Endothelial cell of umbilical vein (primary cell): ENCODE measurements at places on chromosomes 3 and 15. TPM values are rescaled to one million over a fixed set of nuclear protein-coding genes. Genes with fewer than 3 reads are reported as not detected.

DNA sequence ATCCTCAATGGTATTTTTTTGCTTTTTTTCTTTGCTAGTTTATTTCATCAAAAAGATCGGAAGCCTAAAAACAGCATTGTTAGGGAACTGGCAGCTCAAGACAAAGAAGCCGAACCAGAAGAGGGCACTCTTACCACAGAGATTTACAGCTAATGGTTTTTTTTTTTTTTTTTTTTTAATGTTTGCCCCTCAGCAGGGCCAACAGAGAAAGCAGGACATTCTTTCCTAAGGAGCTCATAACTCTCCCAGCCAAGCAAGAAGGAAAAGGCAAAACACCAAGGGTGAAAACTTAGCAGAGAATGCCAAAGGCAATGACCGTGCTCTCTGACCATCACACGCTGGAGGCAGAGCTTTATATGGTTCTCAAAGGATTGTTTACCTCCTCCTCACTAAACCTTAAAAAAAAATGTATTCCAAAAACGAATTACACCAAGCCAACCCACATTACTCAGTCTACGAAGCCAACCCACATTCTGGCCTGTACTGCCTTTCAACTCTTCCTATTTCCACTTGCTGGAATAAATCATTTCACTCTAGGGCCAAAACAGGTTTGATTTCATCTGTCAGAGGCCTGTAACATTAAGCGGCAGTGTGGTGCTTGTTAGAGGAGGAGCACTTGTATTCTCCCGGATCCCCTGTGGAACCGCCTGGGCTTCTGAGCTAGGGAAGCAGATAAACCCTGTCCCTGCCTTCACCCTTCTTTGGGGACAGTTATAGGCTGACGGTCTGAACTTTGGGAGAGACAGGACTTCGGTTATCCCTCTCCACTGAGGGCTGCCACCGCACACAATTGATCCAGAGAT, 35.6 kb upstream of the GYG1 start:
- peak; percentile 87 for DNase-seq

GRCh38 chr3:170257145-170257544, 34.9 kb downstream of the PRKCI start:
- no peak for DNase-seq

GRCh38 chr3:111723293-111724215, 128.4 kb upstream of the ZBED2 start:
- DNase-seq, result peak; percentile 56

GRCh38 chr3:63937661-63938651, 25.8 kb upstream of the SCAANT1 start:
- DNase-seq, result no peak

DNA sequence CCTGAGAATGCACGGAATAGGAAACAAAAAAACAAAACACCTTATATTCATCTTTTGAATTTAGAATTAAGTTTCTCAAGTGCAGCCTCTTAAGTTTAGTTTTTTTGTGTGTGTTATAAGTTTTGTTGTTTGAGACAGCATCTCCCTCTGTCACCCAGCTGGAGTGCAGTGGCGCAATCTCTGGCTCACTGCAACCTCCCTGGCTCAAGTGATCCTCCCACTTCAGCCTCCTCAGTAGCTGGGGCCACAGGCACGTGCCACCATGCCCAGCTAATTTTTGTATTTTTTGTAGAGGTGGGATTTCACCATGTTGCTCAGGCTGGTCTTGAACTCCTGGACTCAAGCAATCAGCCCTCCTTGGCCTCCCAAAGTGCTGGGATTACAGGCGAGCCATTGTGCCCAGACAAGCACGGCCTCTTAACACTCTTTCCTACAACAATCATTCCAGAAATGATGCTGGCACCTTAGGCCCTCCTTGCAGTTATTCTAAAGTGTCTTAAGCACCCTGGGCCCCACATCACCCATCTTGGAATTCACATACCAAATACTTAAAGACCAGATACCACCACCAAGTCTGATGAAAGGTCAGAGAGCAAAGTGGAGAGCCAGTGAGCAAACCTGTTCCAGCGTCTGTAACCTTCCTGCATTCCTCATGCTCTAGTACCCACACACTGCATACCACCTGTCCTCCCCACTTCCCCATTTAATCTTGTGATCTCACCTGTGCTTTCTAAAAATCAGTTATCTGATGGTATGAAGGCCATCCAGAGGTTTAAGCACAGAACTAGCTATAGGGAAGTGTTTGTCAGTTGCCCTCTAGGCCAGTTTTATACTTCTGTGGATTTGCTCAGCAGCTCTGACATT, 6.9 kb upstream of the SPG11 start:
- no peak for DNase-seq

- no peak for DNase-seq
Observed at GRCh38 chr3:177906578-177907229, 629.5 kb upstream of the KCNMB2 start.

- DNase-seq, result peak; percentile 53
Observed at GRCh38 chr3:195101001-195101583, 169.9 kb downstream of the XXYLT1 start.

DNA sequence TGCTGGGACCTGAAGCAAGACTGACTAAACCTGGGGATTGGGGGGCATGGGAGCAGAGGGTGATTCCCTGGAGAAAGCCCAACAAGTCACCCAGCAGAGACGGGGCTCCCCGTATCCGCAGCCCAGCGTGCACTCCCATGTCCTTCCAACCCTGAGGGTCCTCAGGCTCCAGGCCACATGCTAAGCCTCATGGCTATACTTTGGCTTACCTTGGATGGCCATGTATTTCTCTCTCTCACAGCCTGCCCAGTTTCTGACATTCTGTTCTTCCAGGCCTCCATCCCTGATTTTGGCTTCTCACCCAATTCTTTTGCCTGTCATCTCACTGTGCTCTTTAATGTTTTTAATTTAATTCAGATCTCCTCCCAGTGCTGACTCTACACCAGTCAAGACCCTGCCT, 126.8 kb upstream of the CTDSPL start:
- no peak for DNase-seq

- peak; percentile 79 for DNase-seq
Observed at GRCh38 chr15:78000091-78000926, 77.2 kb downstream of the TBC1D2B start.

GRCh38 chr3:66536791-66537190, 36.0 kb upstream of the LRIG1 start:
- no peak for DNase-seq

- no peak for DNase-seq
Observed at GRCh38 chr3:55516392-55517030, 29.4 kb upstream of the WNT5A start.

DNA sequence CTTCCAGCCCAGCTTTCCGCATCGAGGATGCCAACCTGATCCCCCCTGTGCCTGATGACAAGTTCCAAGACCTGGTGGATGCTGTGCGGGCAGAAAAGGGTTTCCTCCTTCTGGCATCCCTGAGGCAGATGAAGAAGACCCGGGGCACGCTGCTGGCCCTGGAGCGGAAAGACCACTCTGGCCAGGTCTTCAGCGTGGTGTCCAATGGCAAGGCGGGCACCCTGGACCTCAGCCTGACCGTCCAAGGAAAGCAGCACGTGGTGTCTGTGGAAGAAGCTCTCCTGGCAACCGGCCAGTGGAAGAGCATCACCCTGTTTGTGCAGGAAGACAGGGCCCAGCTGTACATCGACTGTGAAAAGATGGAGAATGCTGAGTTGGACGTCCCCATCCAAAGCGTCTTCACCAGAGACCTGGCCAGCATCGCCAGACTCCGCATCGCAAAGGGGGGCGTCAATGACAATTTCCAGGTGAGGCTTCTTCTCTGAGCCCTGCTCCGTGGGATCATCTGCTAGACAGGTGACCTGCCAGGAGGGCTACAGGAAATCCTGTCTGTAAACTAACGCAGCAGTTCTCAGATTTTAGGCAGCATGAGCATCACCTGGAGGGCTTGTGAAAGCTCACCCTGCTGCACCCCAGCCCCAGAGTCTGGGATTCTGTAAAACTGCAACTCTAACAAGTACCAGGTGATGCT, 1.6 kb downstream of the THBS1 start:
- DNase-seq, result peak; percentile 32

GRCh38 chr3:113222451-113223086, 11.2 kb downstream of the BOC start:
- no peak for DNase-seq

GRCh38 chr3:98725352-98725751, 37.8 kb upstream of the ST3GAL6 start:
- no peak for DNase-seq

DNA sequence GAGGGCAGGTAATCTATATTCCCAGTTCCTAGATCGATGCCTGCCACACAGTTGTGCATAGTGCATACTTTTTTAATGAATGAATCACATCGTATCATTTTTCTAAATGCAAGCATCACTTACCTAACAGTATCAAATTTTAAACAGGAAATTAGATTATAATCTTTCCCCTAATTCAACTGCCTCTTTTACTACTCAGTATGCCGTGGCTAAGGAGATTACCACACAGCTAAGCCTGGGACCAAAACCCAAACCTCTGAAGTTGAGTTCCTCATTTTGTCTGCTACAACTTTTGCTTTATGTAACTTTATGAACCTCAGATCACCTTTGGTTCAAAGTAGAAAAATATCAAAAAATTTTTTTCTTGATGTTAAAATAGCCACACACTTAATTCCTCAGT, 53.2 kb upstream of the FNDC3B start:
- no peak for DNase-seq

DNA sequence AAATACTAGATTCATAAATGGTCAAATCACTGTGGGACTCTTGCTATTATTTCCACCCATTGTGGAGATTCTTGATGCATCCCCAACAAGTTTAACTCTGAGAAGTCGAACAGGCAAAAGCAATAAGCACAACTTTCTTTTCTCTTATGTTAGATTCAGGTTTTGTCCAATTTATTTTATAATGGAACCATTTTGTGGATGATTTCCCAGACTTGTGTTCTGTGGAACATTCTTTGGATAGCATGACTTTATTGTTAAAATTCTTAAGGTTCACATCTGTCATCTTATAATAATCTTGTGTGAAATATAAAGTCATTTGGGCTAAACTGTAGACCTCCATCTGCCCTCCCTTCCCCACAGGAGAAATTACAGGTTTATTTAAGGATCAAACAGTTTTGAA, 213.7 kb downstream of the LPP start:
- DNase-seq, result no peak

- no peak for DNase-seq
Observed at GRCh38 chr3:134799393-134799792, 4.3 kb downstream of the EPHB1 start.

GRCh38 chr3:113166719-113167492, 44.5 kb upstream of the BOC start:
- DNase-seq, result no peak

DNA sequence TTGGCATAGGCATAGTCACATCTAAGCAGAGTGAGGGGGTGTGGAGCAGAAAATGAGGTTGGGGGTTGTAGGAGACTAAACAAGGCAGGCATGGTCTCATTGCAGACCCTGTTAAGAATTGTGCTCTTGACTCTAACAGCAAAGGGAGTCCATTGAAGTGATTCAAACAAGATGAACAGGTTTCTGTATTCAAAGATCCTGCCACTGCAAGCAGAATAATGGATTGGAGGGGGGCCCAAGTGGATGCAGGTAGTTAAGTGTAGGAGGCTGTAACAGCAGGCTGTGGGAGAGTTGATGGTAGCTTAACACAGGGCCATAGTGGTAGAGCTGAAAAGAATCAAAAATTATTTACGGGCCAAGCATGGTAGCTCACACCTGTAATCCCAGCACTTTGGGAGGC, 34.4 kb downstream of the CASR start:
- no peak for DNase-seq

DNA sequence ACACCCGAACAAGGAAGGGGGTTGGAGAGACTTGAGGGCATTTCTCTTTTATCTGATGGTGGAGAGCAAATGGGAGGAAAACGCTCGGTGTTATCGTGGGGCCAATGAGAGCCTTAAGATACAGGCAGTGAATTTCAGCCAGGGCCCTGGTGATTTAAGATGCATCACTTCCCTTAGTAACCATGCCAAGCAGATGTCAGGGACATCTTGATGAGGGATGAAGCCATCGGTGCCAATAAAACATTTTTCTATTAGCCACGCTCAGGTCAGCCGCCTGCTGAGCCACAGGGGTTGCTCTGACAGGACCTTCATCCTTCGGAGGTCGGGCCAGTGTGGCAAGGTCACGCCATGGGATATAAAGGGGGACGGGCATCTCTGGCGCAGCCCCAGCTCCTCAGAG, 10.6 kb downstream of the IQSEC1 start:
- no peak for DNase-seq

- no peak for DNase-seq
Observed at GRCh38 chr3:113270068-113270467, 58.7 kb downstream of the BOC start.

GRCh38 chr3:49410846-49411534, 786 bp downstream of the RHOA start:
- peak; percentile 50 for DNase-seq

DNA sequence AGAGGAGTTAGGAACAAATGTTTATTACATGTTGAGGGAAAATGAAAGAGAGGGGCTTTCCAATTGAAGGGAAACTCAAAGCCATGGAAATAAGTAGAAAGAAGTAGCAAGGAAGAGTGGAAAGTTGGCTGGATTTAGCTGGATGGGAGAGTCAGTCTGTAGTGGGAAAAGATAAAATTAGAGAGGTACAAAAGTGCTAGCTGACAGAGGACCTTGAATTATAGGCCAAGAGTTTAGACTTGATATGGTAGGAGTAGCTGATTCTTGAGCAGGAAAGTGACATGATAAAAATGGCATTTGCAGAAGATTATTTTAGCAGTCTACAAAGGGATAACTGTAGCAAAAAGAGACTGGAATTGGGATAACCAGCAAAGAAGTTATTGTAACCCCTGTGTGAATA, 425.8 kb downstream of the ROBO1 start:
- no peak for DNase-seq

GRCh38 chr15:89395031-89395430, 60.4 kb upstream of the POLG start:
- DNase-seq, result no peak

The ZNF501 gene
- total RNA-seq, result 2.9 and 3.9 TPM in 2 replicates

The LDHAL6B gene
- not detected in 2 replicates for total RNA-seq

The P2RY1 gene
- total RNA-seq, result 1.7 and 1.9 TPM in 2 replicates

The GABRA5 gene
- not detected in 2 replicates for total RNA-seq

The SSUH2 gene
- total RNA-seq, result 0.44 TPM in 1 of 2 replicates, not detected in the other

The LRTM1 gene
- not detected in 2 replicates for total RNA-seq

The CCNB2 gene
- total RNA-seq, result 62.8 and 65.2 TPM in 2 replicates

The DNAH12 gene
- total RNA-seq, result 0.20 TPM in 1 of 2 replicates, not detected in the other

The OR5H6 gene
- not detected in 2 replicates for total RNA-seq

The PPP1R14D gene
- total RNA-seq, result not detected in 2 replicates

The IL20RB gene
- 1.6 and 2.5 TPM in 2 replicates for total RNA-seq

The CADM2 gene
- total RNA-seq, result not detected in 2 replicates

The TRPM7 gene
- total RNA-seq, result 26.3 and 34.8 TPM in 2 replicates

The UCN2 gene
- total RNA-seq, result not detected in 2 replicates

The GABRR3 gene
- total RNA-seq, result not detected in 2 replicates
